Activated CD4-positive, alpha-beta memory T cell treated with anti-CD3 and anti-CD28 coated beads, Interleukin-2, amount 10 ng/mL, durations not matched to agents 7 days and 5 days (primary cell): ENCODE measurements at places on chromosomes 1 and 21.

DNA sequence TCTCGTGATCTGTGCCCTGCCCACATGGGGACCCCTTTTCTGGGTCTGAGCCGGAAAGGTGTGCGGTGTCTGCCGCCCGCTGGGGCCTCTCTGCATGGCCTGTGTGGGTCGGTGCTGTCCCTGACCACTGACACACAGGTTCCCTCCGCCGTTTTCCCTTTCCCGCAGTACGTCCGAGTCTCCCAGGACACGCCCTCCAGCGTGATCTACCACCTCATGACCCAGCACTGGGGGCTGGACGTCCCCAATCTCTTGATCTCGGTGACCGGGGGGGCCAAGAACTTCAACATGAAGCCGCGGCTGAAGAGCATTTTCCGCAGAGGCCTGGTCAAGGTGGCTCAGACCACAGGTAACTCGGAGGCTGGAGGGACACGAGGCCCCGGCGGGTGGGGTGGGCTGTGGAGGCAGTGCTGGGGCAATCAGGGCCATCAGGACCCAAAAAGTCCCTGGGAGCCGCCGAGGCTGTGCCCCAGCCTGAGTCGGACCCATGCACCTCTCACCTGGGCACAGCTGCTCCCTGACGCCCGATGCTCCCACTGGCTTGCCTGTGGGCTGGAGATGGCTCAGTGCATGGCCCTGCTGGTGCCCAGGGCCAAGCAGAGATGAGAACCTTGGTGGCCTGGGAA is 13.3 kb downstream of the TRPM2 start:
- no peaks in the 10 kb centered on the region for H3K4me1 ChIP-seq
- DNase-seq: no peak
- no peak overlapping the region for H3K4me3 ChIP-seq
- H3K36me3 ChIP-seq: peaks cover 10% of the 10 kb centered on the region

DNA sequence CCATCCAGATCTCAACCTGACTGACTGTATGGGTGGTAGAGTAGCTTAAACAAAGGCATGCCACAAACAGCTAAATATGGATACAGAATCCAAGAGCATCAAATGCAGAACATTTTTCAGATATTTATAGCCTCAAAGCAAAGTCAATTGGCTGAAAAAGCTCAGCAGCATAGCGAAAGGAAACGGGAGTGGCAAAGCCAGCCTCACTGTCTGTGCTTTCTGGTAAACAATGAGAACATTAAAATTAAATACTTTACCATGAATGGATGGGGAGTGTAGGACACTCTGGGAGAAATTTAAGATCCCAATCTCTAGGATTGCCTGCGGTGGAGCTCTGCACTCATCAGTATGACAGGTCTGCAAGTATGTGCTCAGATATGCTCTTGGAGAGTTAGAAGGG is 4.4 kb downstream of the RASAL2 start:
- H3K4me3 ChIP-seq: no peak overlapping the region
- no peak for DNase-seq
- H3K27me3 ChIP-seq: peaks cover 22% of the 10 kb centered on the region
- H3K27ac ChIP-seq: no peak overlapping the region
- H3K4me1 ChIP-seq: peaks cover 3% of the 10 kb centered on the region

DNA sequence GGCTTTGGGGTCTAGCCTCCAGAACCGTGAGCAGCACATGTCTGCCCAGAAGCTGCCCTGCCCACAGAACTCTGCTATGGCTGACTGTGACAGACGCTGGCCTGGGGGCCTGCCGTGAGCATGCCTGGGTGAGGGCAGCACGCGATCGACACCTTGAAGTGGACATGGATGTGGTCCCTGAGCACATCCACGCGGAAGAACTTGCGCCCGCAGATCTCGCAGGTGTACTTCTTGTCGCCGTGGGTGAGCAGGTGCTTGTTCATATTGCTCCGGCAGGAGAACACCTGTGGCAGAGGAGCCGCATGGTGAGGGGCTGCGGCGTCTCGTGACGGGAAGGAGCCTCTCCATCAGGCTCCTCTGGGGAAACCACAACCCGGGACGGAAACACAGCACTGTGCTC is 56.0 kb downstream of the PRDM15 start:
- H3K27me3 ChIP-seq: no peaks in the 10 kb centered on the region
- H3K4me3 ChIP-seq: no peak overlapping the region
- no peak overlapping the region for H3K27ac ChIP-seq
- H3K4me1 ChIP-seq: no peaks in the 10 kb centered on the region
- no peak for DNase-seq

GRCh38 chr1:99133756-99134500 is 129.3 kb upstream of the PLPPR5 start:
- DNase-seq: no peak
- no peaks in the 10 kb centered on the region for H3K4me1 ChIP-seq
- H3K36me3 ChIP-seq: no peaks in the 10 kb centered on the region
- no peak overlapping the region for H3K4me3 ChIP-seq
